Prostate gland (tissue), 2 donors: ENCODE measurements at places on chromosomes 7 and 10.

DNA sequence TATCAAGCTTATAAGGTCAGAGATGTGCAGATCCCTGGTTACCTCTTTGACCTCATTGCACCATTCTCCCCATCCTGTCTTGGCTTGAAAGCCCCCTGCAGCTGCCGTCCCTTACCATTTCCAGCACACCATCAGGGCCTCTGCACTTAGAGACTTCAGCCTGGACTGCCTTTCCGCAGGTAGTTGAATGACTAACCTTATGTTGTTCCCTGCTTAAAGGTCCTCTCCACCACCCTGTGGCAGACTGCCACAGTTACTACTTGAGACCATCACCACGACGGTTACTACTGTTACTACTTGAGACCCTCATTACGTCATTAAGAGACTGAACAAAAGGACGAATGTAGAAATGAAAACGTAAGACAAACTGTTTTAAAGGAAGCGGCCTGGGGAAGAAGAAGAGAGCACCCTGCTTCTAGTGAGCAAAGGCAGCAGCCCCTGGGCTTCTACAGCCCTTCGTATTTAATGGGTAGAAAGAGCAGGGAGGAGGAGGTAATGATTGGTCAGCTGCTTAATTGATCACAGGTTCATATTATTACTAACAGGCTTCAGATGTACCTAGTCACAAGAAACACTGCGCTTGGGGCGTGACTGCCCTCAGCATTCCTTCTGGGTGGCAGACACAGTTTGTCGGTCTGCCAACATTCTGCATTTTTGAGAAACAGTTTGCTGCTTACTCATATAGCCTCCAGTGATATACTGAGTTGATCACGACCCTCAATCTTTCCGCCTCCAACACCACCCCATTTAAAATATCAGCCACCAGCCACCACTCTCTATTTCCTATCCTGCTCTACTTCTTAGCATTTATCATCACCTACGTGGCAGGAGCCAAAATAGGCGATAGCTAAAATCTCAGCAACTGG lies 74.1 kb upstream of the PARD3 start:
- DNase-seq, result no peak

- DNase-seq, result no peak
These were observed 49.4 kb downstream of the AKR1D1 start for GRCh38 chr7:138125598-138126111.

- DNase-seq, result no peak
These were observed 294.2 kb downstream of the GRID1 start for GRCh38 chr10:86072413-86072812.

GRCh38 chr10:90635111-90635765 lies 222.6 kb downstream of the HTR7 start:
- DNase-seq, result no peak

GRCh38 chr7:19752020-19752419 lies 21.4 kb downstream of the TMEM196 start:
- DNase-seq, result no peak

- DNase-seq, result no peak
These were observed 138.1 kb downstream of the ADAM22 start for GRCh38 chr7:88071994-88072714.

DNA sequence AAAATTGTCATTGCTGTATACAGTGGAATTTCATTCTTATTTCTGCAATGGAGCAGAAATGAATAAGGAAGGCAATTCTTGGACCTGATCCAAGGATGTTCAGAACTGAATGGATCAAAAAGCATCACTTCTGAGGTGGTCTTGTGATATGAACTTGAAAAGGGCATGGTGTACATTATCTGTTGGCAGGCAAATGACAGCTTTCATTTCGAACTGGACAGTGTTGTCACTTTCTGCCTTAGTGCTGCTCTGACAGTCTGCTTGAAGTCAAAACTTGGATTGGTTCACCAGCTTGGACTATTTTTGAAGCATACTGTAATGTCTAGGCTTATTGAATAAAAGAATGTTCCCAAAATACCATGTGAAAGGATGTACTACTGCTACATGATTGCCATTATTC lies 52.0 kb downstream of the VCL start:
- no peak for DNase-seq

DNA sequence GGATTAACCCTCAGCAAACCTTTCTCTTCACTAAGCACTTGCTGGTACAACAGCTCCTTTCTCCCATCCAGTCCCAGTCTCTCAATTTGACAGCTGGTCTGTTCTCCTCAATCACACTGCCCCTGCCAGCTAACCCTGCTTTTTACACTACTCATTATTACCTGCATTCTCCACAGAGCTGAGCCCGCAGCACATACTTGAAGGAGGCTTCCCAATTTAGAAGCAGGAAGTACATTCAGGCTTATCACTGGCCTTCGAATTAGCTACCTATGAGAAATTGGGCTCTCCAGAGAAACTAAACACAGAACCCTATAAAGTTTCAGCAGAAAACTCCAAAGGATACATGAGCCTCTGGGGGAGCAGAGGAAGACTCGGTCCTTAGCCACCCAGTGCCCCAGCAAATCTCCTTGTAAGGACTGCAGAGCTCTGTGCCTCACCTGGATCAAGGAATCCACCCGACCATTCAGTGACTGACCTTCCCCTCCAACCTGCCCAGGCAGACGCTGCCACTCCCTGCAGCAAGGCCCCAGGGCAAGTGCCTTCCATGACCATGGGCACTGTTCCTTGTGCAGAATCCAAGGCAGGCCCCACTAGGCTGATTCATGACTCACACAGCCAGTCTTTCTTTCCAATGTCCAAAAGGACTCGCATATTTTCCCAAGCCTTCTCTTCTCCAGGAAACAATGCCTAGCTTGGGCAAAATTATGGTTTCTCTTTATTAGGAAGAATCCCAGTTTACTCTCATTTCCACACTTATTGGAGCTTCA lies 68.0 kb downstream of the VOPP1 start:
- no peak for DNase-seq

DNA sequence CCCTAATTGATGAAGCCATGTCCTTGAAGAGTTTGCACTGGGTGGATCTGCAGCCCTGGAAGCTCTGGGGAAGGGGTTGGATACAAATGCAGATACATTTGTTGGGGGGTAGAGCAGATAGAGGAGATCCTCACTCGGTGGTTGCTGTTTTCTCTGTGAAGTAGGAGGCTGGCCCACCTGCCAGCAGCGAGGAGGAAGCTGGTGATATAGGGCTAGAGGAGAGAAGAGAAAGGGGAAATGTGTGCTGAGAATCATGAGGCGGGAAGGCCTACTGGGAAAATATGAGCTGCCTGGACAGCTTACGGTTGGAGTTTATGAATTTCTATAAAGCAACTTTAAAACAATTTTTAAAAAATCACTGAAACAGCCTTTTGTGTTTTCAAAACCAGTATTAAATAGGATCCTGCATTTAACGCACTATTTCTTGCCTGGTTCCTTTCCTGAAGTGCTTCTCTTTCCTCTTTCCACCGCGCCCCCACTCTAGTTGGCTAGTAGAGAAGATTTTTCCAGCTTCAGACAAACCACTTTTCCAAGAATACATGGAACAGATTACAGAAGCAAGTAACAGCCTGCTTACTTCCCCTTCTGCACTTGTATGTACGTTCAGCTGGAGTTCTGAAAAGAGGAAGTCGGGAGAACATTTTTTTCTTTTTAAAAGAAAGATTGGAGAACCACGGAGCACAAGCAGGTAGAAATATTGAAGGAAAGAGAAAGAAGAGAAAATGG lies 100.6 kb upstream of the GLCCI1 start:
- DNase-seq, result no peak

GRCh38 chr10:70656489-70656888 lies 15.8 kb upstream of the ADAMTS14 start:
- no peak for DNase-seq

- no peak for DNase-seq
These were observed 133.4 kb downstream of the CUL2 start for GRCh38 chr10:34956756-34957155.

DNA sequence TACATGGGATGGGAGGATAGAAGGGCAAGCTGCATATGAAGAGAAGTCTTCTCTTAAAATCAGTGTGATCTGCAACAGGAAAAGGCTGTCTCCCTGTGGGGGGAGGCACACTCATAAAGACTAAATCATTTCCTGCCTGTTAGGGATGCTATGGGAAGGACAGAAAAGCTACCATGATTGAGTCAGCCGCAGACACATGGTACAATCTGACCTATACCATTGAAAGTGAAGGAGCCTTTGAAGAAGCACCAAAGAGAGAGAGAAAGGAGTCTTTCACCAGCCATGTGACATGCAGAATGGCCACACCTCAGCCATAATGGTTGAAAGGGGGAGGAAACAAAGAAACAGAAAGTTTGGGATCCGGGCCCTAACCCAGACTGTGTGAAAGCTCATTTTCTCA lies 29.1 kb downstream of the NUDCD3 start:
- no peak for DNase-seq

- no peak for DNase-seq
These were observed 40.0 kb downstream of the SVOPL start for GRCh38 chr7:138661069-138661635.

- DNase-seq, result no peak
These were observed 293.6 kb upstream of the ZNF32 start for GRCh38 chr10:43942096-43942850.

DNA sequence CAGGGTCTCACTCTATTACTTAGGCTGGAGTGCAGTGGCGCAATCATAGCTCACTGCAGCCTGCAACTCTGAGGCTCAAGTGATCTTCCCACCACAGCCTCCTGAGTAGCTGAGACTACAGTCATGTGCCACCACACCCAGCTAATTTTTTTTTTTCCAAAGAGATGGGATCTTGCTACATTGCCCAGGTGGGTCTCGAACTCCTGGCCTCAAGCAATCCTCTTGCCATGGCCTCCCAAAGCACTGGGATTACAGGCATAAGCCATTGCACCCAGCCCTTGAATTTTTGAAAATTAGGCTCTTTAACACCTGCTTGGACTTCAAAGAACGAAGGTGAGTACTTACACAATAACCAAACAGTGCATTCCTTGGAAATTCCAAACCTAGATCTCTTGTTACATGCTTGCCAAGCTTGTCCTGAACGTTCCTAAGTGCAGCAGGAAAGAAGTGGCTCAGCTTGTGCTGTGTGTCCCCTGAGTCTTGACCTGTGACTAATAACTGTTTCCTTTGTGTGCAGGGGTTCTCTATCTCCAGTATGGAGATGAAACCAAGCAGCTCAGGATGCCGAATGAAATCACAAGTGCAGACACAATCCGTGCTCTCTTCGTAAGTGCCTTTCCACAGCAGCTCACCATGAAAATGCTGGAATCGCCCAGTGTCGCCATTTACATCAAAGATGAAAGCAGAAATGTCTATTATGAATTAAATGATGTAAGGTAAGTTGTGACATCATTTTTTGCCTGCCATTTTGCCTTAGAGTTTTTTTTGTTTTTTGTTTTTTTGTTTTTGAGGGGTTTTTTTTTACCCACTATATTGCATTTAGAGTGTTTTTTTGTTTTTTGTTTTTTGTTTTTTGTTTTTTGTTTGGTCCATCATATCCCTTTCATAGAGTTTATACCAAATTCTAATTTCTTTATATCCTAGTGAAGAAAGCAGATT lies 223.8 kb downstream of the KIAA1217 start:
- DNase-seq, result no peak

GRCh38 chr7:2566348-2566889 lies 7.6 kb downstream of the IQCE start:
- no peak for DNase-seq

DNA sequence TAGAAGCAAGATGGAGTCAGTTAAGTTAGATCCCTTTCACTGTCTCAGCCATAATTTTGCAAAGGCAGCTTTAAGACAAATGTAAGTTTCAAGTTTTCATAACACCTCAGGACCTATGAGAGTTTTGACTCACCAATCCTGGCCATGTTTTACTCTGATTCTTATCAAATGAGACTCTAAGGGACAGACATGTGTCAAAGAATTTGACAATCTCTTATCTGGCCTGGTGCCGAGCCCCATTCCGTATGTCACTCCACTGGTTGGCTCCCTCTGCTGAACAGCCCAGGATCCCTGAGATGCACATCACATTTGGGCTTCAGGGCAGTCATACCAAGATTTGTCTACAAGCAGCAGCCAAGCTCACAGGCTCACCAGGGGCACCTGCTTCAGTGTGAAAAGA lies 187.6 kb upstream of the STK17A start:
- no peak for DNase-seq

GRCh38 chr10:6494936-6495592 lies 85.0 kb downstream of the PRKCQ start:
- DNase-seq, result no peak

- DNase-seq, result no peak
These were observed 28.3 kb upstream of the PIP4K2A start for GRCh38 chr10:22742678-22743077.

GRCh38 chr7:45665172-45665571 lies 91.0 kb downstream of the ADCY1 start:
- peak; percentile 2 for DNase-seq

DNA sequence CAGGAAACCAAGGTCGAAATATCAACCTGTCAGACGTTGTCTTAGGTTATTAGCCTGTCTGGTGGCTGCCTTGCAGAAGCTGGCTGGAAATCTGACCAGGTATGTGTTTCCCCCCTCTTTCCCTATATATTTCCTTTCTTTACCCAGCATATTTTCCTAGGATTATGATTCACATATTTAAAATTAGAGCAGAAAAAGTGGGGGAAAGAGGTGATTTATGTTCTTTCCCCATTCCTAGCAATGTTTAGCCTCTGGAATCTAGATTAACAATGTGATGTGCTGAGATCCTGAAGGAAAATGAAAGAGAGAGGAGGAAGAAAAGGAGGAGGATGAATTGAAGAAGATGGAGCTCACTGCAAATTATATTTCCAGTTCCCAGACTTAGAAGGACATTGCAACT lies 421.4 kb upstream of the AUTS2 start:
- DNase-seq, result no peak

- DNase-seq, result no peak
These were observed 55.8 kb downstream of the TSPAN15 start for GRCh38 chr10:69506834-69507713.

DNA sequence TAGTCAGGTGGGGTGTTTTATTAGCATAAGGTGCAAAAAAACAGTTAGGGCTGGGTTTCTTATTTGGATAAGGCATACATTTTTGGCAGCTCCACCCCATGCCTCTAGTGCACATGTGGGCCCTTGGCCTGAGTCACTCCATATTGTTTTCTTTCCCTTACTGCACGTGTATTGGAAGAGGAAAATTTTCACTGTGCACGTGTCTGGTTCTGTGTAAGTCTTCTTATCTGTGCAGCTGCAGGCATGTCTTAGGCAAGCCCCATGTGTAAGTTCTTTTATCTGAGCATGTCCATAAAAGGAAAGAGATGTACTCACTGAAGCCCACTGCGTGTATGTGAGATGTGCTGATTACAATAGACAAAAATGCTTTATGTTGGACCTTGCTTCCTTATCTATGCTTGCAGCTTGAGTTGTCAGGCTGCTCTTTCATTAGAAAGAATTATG lies 540.3 kb upstream of the IGFBP3 start:
- DNase-seq, result no peak

- no peak for DNase-seq
These were observed 579.7 kb downstream of the SUGCT start for GRCh38 chr7:40714363-40715052.

GRCh38 chr7:159084069-159084801 lies 60.4 kb downstream of the VIPR2 start:
- no peak for DNase-seq

DNA sequence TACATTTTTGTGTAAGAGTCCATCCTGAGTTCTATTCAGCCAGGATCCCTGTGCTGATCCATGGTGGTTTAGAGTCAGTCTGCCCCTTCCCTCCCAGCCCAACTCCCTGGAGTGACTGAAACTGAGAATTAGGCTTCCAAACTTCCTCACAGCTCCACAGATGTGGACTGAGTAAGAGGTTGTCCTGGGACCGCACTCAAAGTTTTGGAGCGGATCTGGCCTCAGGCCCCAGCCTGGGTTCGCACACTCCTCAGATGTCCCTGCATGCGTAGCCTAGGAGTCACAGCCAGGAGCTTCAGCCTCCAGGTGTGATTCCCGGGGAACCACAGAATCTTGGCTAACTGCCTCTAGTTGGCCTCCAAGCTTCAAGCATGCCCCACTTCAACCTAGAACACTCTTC lies 218.1 kb downstream of the C7orf25 start:
- DNase-seq, result no peak
